NCI-H2171 treated with DMSO at 0.1 percent for 48 hours (cell line): ENCODE measurements at places on chromosomes 1 and 21.
A peak's percentile ranks its signal among the peaks of the same experiment; 100 is the strongest.

DNA sequence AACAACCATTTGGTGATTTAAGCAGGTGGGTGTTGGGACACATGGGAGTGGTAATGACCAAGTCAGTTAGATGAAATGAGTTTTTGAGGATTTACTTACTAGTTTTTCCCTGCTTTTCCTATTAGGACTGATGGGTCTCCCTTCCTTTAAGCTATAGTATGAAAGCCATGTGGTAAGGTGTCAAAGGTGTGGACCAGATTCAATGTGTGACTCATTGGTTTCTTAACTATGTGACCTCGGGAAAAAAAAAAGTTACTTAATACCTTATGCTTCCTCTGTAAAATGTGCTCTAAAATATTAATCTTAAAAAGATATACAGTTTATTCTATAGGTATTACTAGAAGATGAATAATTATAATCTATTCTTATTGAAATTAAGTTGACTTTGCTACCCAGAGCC lies 93.7 kb downstream of the DUSP10 start:
- no peak for DNase-seq

- no peak for DNase-seq
Observed at GRCh38 chr21:44888581-44889550, 15.4 kb upstream of the PTTG1IP start.

- no peak for DNase-seq
Observed at GRCh38 chr1:68521286-68521685, 24.4 kb upstream of the DEPDC1 start.

GRCh38 chr1:111199329-111199728 lies 1.1 kb downstream of the DENND2D start:
- DNase-seq: no peak

GRCh38 chr1:193338194-193338593 lies 151.8 kb upstream of the B3GALT2 start:
- DNase-seq: no peak

- no peak for DNase-seq
Observed at GRCh38 chr1:53755874-53756273, 16.9 kb upstream of the GLIS1 start.

DNA sequence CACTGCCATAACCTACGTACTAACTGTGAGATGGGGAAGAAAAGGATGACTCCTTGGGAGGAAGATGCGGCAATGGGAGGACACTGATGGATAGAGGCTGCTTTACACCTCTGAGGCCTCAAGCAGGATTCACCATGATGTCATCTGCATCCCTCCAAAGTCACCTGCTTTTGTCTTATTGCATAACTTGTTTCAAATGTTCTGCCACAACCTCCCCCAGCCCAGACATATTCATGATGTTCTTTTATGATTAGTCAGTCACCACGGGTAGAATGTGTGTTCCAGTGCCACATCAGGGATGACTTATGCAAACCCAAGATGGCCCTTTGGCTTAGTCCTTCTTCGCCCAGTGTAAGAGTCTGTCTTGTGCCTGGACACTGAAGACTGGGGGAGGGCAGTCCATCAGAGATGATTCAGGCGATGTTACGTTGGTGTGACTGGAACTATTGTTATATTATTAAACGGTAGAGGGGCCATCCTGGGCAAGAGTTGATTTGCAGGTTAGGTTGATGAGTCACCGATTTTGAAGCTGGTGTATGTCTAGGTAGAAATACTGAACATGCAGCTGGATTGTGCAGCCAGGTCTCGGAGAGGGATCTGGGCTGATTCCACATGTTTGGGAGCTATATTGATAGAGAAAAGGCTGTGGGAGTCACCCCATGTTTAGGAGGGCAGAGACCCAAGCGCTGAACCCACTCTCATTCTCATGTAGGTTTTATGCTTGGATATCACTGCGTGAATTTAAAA lies 32.6 kb downstream of the RYR2 start:
- no peak for DNase-seq

GRCh38 chr1:43307458-43308158 lies 6.8 kb downstream of the TIE1 start:
- DNase-seq: no peak

DNA sequence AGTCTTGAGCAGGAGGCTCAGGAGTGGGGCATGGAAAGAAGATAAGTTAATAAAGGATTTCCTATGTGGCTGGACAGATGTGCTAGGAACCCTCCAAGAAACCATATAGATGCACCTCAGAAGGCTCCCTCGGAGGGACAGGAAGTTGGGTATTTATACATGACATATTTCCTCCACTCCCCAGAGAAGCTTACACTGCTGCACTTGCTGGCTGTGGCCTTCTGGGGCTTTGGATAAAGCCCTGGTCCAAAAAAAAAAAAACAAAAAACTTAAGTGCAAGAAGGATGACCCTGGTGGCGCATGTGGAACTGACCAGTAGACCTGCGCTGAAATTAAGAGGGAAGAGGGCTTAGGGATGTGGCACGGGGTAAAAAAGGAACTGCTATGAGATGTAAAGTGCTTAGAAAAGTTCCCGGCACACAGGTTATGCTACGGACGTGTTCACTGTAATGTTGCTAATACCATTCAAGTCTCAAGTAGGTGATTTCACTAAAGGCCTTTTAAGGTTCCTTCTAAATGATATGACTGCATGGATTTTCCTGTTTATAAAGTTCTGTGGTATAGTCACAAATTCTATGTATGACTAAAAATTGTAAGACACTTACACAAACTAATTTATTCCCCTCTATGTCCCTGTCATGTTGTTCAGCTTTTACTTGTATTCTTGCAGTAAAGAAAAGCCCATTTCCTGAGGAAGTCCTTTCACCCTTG lies 253.6 kb downstream of the HMCN1 start:
- DNase-seq: no peak

DNA sequence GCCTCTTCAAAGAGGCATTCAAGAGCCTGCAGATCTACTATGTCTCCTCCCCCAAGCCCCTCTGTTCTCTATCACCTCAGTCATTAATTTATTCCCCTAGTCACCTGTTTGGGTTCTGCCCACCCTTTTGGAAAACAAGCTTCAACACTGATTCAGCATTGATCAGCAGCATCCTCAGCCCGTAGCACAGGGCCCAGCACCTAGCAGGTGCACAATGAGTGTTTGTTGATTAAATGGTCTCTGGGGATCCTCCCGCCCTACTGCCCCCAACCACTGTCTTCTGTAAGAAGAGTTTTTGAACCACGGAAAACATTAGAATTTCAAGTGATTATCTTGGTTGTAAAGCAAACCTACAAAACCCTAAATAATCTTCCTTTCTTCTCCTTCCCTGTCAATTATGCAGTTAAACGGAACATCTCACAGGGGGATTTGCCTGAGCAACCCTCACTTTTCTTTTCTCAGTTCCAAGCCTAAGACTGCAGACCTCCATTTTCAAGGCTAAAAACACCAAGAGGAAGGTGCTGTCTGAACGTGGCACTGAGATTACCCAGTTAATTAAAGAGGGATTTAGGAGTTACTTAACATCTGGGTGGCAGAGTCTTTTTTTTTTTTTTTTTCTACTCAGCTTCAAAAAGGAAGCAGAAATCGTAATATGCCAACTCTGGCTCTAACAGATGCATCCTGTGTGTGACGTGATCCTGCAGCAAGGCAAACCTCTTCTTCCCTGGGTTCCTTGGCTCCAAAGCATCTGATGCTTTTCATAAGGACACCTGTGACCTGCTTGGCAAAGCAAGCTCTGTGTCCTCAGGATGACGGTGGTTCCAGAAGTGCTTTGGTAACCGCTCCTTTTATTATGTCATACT lies 163.0 kb downstream of the KAZN start:
- peak; percentile 36 for DNase-seq

- no peak for DNase-seq
Observed at GRCh38 chr1:1857096-1857703, 33.7 kb downstream of the GNB1 start.

DNA sequence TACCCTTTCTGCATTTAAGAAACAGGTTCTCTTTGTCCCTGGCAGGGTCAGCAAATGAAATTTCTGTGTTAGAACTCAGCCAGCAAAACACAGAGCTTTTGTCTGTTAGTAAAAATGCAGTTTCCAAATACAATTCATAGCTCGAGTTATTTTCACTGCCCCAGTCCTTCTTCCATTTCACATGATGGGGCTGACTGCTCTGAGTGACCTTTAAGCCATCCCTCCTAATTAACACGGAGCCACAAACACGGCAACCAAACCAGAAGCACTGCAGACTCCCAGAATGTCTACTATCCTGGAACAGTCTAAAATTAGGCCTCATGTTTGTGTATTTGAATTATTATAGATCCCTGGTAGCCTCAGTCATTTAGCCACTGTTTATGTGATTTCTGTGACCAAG lies 99.1 kb upstream of the RGS4 start:
- DNase-seq: no peak

DNA sequence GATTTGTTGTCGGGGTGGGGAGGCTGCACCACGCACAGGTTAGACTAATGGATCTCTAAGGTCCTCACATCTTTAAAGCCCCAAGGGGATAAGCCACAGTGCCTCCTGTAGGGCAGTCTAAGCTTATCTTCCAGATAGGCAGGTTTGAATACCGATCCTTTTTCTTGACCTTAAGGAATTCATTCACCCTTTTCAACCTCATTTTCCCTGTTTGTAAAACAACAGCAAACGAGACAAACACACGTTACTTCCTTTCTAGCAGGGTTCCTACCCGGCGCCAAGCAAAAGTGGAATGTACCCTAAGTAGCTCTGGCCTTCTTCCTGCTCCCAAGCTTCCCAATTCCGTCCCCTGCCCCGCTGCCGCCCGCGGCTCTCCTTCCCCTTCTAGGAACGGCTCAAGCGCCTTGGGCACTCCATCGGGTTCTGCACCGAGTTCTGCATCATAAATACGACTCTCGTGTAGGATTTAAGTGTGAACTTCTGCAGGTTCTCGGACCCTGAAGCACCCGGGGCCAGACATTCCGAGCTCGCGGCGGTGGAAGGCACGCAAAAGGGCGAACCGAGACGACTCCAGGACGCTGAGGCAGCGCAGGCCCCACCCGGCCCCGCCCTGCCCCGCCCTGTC lies 548 bp upstream of the CDC20 start:
- peak; percentile 79 for DNase-seq

GRCh38 chr1:85585799-85586198 lies 5.2 kb downstream of the CCN1 start:
- no peak for DNase-seq

- no peak for DNase-seq
Observed at GRCh38 chr1:58303841-58304240, 242.7 kb downstream of the OMA1 start.

GRCh38 chr1:110927484-110928075 lies 36.1 kb downstream of the LRIF1 start:
- no peak for DNase-seq

DNA sequence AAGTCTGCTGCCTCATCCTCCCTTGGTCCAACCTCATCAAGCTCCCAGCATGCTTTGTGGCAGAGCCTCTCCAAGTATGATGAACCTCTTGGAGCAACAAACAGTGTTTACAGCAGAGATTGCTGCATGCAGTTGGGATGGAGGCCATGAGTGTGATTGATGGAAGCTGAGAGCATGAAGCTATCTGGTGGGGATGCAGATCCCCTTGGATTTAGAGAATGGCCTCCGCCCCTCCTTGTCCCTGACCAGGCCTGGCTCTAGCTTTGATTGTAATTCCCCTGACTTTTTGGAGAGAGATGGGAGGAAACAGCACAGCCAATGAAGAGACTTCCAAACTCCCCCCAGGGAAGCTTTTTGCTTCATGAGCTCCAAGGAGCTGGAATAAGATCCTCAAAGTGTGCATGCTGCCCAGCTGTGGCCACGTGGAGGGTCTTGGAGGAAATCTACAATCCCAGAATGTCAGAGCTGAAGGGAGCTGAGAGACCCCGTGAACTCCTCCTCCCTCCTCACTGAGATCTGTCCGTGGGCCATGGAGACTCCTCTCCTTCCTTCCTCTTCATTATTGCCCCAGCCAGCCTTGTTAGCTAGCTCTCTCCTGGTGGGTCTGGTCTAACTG lies 165.3 kb upstream of the USP24 start:
- DNase-seq: no peak

DNA sequence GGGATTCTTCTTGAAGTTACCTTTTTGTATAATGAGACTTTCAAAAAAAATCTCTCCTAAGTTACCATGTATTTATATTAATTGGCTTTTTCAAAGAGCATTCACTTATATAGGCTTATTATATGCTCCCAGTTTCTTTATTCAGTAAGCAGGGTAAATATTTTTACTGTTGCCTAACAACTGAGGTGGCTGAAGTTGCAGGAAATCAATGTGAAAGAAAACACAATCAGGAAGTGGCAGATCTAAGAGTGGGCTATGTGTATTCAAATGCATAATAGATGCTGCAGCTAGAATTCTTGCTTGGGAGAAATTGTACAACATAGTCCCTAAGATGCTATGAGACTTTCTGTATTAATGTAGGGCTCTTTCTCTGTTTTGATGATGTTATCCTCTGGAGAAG lies 606.9 kb downstream of the NUF2 start:
- no peak for DNase-seq

GRCh38 chr1:168230709-168231108 lies 4.9 kb downstream of the SFT2D2 start:
- no peak for DNase-seq

DNA sequence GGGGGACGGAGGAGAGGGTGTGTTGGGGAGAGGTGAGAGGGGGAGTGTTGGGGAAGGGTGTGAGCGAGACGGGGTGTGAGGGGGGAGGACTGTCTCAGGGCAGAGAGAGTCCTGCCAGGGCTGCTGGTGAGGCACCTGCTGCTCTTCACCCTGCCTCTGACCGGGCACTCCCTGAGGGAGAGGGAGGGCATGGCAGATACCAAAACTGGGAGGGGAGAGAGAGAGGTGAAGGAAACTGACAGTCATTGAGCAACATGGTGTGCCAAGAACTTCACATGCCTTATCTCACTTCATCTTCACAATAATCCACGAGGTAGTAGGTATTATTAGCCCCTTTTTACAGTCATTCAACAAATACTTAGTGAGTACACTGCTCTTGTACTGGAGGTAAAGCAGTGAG lies 61.3 kb upstream of the ARTN start:
- DNase-seq: no peak

DNA sequence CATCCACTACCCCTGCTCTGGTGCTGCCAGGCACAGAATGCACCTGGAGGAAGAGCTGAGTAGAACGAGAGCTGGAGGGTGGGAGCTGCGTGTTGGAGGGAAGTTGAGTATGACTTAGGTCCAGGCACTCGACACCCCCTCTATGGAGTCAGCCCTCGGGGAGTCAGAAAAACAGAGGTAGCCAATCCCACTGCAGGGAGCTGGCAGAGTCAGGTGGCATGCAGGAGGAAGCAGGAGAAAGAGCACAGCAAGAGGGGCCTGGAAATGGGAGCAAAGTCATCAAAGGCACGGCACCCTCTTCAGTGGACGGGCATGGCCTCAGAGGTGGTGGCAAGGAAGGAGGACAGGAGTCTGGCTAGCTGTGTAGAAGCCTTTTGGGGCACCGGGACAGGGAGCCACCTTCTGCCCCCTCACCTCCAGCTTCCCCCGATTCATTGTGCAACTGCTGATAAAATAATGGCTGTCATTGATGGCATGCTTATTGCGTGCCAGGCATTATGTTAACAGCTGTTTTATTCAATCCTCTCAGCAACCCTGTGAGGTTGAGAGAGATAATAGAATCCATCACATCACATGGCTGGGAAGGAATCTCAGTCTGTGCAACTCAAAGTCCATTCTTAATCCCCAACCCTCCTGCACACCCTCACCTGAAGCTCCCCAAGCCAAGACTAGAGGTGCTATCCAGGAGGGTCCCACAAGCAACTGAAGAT lies 42.0 kb downstream of the C1orf198 start:
- no peak for DNase-seq
